ENCODE measurements at places on chromosomes 5 and 9.

DNA sequence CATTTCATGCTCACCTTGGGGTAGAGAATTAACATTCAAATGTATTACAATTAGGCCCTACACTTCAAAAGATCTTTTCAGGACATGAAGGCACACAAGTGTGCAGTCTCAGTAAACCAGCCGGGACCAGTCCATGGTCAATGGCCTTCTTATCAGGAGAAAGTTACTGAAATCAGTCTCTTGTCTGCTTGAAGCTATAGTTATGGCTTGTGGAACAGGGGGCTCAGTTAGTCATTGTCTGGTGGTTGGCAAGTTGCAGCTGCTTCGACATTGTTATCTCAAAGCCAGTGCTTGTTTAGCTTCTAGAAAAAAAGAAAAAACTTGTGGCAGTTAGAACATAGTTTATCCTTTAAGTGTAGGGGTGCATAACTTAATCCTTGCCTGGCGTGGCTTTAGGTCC lies 213.1 kb upstream of the ACO1 start:
- DNase-seq = no peak

DNA sequence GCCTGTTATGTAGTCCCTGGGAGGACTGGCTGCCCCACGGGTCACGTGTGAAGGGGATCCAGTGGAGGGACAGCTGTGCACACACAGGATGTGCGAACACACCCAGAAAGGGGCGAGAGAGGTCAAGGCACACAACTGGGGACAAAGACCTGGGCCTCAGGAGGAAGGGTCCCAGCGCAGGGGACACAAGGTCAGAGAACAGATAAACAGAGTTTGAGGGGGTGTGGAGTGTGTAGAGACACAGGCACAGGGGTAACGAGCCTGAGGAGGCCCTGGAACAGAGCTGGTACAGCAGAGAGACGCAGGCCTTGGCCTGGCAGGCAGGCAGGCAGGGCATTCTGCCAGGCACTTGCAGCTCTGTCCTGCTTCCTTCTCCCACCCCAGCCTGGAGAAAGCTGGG lies 14.8 kb upstream of the PSMD5 start:
- no peak for DNase-seq

DNA sequence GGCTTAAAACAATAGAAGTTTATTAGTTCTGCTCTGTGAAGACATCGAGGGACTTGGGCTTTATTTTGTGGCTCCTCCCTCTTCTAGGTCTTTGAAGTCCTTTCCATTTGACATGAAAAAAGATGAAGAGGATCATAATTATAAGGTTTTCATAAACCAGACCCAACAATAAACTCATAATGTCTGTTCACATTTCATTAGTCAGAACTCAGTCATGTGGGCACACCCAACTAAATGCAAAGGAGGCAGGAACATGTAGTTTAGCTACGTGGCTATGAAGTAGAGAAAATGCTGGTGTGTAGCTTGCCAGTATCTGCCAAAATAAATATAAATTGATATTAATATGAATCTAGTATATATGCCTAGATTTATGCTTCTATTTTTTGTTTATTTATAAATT lies 393.9 kb upstream of the C9orf72 start:
- no peak for DNase-seq

DNA sequence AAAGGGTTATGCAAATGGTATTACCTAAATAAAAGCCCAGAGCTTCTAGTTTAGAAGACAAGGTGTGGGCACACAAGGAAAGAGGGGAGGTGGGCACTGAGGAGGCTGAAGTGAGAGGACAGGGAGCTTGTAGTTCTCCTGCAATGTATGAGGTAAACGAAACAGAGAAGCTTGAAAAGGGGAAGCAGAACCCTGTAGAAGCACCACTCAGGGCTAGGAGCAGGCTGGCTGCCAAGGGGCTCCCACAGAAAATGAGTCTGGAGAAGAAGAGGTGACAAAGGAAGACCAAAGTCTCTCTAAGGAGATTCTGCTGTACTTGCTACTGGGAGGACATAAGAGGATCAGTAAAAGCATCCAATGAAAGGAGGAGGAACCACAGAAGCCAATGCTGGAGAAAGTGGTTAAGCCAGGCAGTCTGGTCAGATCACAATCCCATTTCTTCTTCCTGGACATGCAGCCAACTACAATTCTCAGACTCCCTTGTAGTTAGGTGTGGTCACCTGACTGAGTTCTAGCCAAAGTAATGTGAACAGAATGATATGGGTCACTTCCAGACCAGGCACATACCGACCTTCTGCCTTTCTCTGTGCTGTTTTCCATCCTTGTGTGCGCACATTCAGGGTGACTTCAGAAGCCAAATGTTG lies 174.5 kb upstream of the MAP3K1 start:
- DNase-seq = no peak

- no peak for DNase-seq
Observed at GRCh38 chr5:16135003-16135402, 44.6 kb downstream of the MARCHF11 start.

DNA sequence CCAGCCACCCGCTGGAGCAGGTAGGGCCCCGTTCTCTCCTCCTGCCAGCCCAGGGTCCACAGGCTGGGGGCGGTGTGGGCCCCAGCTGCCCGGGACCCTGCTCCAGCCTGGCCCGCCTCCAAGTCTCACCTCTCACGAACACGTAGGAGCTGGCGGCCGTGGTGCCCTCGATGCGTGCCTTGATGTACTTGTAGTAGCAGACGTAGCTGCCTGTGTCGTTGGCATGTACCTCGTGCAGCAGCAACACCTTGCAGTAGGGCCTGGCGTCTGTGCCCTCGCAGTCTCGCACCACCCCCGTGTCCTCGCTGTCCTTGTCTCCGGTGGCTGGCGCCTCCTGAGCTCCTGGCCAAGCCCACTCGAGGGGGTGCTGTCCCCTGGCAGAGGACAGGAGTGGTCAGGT lies 19.0 kb downstream of the FLT4 start:
- DNase-seq = no peak

- DNase-seq = no peak
Observed at GRCh38 chr5:142800776-142801494, 30.8 kb downstream of the ARHGAP26 start.

GRCh38 chr5:90930756-90931431 lies 372.3 kb downstream of the ADGRV1 start:
- DNase-seq = no peak

- DNase-seq = no peak
Observed at GRCh38 chr9:74595286-74595685, 98.2 kb downstream of the RORB start.

DNA sequence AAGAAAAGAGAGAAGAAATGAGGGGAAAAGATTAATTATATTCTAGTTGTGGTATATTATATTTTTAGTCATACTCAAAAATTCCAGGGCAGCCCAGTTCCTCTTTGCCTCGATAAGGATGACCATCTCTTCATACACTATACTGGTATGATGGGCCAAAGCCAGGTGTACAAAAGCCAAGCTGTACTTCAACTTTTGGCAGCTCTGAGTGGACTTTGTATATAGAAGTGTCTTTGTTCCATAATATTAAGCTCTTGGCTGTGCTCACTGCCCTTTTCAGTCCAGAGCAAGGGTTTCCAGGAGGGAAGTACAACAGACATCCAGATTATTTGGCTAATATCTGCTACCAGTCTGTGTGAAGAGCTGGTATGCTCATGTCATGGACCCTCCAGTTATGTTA lies 934.3 kb upstream of the CDH10 start:
- no peak for DNase-seq

GRCh38 chr5:60872892-60873291 lies 28.8 kb upstream of the ELOVL7 start:
- no peak for DNase-seq

- no peak for DNase-seq
Observed at GRCh38 chr5:620586-621180, 8.5 kb downstream of the CEP72 start.

- peak; percentile 16 for DNase-seq
Observed at GRCh38 chr9:7570107-7570720, 229.4 kb downstream of the DMAC1 start.
